ENCODE measurements at places on chromosomes 11 and 22.

GRCh38 chr22:25650833-25651232 lies 86.4 kb downstream of the GRK3 start:
- no peak for DNase-seq

GRCh38 chr11:101555366-101555765 lies 28.4 kb downstream of the TRPC6 start:
- no peak for DNase-seq

DNA sequence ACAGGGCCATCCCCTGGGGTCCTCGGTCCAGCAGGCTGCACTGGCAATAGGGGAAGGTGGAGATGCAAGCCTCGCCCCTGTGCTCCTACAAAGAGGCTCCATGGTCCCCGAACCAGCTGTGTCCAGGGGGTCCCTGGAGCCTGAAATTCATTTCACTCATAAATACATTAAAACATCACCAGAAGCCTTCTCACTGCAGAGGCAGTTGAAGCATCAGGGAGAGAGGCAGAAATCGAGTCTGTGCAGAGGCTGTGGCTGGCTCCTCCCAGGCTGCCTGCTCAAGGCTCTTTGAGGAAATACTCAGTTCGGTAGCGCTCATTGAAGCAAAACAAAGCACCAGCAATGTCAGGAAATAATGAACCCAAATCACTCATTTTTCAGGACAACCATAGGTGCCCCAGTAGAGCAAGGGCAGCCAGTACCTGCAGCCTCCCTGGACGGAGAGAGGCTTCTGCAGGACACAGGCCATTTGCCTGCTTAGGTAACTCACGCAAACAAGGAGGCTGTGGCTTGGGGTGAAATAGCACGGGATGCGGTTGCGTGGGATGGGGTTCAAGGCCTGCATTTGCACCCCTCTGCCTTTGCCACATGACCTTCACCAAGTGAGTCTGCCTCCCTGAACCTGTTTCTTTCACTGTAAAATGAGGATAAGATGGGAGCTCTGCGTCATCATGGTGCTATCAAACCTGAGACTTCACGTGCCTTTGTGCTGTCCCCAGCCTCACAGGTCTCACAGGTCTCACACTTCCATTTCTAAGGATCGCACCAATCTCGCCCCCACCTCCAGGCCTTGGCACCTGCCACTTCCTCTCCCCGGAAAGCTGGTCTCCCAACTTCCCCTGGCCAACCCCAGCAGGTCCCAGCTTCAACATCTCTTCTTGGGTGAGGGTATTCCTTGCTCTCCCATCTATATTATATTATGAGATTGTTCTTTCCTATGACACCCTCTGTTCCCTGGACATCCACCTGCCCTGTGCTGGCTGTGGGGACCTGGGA lies 84.3 kb upstream of the SHISAL1 start:
- no peak for DNase-seq

GRCh38 chr11:116558504-116559211 lies 214.1 kb downstream of the BUD13 start:
- no peak for DNase-seq

GRCh38 chr11:117483372-117483771 lies 155.7 kb downstream of the CEP164 start:
- DNase-seq: no peak

GRCh38 chr22:36339171-36340065 lies 48.3 kb downstream of the MYH9 start:
- peak; percentile 82 for DNase-seq

DNA sequence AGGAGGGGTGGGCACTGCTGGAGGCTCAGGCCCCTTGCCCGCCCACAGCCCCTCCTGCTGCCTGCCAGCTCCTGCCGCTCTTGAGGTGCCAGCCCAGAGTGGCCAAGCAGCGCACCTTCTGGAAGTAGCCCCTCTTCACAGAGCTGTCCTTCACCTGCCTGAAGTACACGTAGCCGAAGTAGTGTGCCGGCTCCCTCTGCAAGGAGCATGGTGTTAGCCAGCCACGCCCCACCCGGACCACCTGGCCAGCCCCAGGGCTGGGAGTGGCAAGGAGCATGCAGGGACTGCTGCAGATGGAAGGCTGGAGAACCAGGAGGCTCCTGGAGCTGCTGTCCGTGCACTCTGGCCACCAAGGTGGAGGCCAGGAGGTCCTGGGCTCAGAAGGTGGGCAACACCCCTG lies 9.6 kb downstream of the DENND6B start:
- no peak for DNase-seq

DNA sequence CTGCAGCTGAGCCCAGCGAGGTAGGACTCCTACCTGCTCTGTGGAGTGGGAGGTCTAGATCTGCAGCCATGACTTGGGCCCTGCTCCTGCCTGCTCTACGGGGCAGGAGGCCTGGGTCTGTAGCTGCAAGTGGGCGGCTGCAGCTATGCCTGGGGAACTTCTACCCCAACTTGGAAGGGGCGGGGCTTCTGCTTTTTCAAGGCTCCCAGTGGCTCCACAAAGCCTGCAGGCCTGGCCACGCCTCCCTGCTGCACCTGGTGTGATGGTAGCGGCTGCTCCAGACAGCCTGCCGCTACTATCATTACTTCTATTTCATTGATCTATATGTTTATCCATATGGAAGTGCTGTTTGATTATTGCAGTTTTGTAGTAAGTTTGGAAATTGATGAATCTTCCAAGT lies 121.2 kb downstream of the NELL1 start:
- no peak for DNase-seq

- no peak for DNase-seq
Observed at GRCh38 chr11:40514124-40514523, 945.3 kb downstream of the LRRC4C start.

Data from activated CD8-positive, alpha-beta T cell treated with anti-CD3 and anti-CD28 coated beads for 36 hours (primary cell).